ENCODE measurements at places on chromosomes 2 and 18. TPM values are rescaled to one million over a fixed set of nuclear protein-coding genes. Genes with fewer than 3 reads are reported as not detected.

Gene CENPA
- total RNA-seq = 54.6 TPM

Gene PSMA8
- total RNA-seq = not detected

Gene TMEM17
- total RNA-seq = 5.7 TPM

Gene ST6GAL2
- total RNA-seq = 19.0 TPM

Gene UGT1A4
- total RNA-seq = not detected

Gene VWC2L
- not detected for total RNA-seq

Gene TRIM43
- 0.05 TPM for total RNA-seq

Gene DCDC2C
- total RNA-seq = 0.24 TPM

Gene GALR1
- total RNA-seq = not detected

Gene MAL
- total RNA-seq = not detected

Gene ADAM23
- 10.0 TPM for total RNA-seq

Gene DNMT3A
- total RNA-seq = 9.7 TPM

Gene ARHGEF33
- total RNA-seq = 0.13 TPM

Gene SPATA3
- total RNA-seq = not detected

Gene MARCO
- 0.08 TPM for total RNA-seq

Gene HSBP1L1
- 9.4 TPM for total RNA-seq

Gene RAMP1
- total RNA-seq = not detected

Gene LRRC30
- total RNA-seq = not detected

Gene IKZF2
- 0.24 TPM for total RNA-seq

Gene CCDC74B
- 6.1 TPM for total RNA-seq

Gene IL36G
- not detected for total RNA-seq

Gene PKP4
- 25.6 TPM for total RNA-seq

Gene CD226
- 0.17 TPM for total RNA-seq

Gene TFPI
- total RNA-seq = 72.0 TPM

Gene KCNG2
- total RNA-seq = not detected
